Gastroesophageal sphincter (tissue), 4 donors: ENCODE measurements at places on chromosomes 6 and 20. TPM values are rescaled to one million over a fixed set of nuclear protein-coding genes. Genes with fewer than 3 reads are reported as not detected.

- no peak for ATAC-seq
Measured at GRCh38 chr6:42530751-42531150, 33.1 kb upstream of the UBR2 start.

The WFDC12 gene
- not detected for total RNA-seq

- ATAC-seq: no peak
Measured at GRCh38 chr6:26514984-26515383, 14.9 kb downstream of the BTN1A1 start.

- ATAC-seq: no peak
Measured at GRCh38 chr20:47097691-47098622, 203.3 kb downstream of the EYA2 start.

The SNAI1 gene
- total RNA-seq: 0.79 TPM

DNA sequence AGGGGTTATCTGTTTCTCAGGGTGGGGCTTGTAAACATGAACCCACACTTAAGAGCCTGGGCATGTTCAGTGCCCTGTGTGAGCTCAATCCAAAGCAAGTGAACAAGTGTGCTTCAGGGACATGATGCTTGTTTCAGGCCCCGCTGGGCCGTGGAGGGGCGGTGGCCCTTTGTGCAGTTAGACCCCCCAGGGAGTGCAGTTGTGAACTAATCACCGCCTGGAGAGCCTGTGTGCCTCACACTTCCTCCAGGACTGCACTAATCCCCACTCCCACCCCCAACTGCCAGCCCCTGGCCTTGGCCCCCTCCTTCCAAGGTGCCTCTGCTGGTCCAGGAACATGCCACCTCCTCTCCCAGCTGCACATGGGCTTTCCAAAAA is 58.1 kb downstream of the RREB1 start:
- no peak for ATAC-seq

DNA sequence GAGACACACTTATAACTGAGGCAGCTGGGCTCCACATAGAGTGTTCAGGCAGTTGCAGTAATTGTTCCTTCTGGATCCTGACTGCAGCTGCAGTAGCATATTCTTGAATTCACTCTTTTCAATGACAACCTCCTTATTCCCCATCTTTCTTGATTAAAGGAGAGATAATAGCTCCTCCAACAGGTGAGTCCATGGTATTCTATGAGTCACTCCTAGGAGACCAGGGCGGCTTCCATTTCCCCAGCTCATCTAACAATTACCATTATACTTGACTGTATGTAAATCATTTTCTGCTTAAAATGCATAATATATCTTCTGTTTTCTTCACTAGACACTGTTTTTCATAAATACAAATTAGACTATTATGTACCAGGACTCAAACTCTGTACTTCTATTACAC is 62.4 kb downstream of the TENT5A start:
- ATAC-seq: no peak

- no peak for ATAC-seq
Measured at GRCh38 chr6:42199106-42199981, 4.6 kb upstream of the GUCA1B start.

The ZSCAN23 gene
- 2.7 TPM for total RNA-seq

GRCh38 chr6:37306624-37307222 is 47.1 kb upstream of the RNF8 start:
- ATAC-seq: no peak

GRCh38 chr6:56775498-56776166 is 132.9 kb upstream of the DST start:
- no peak for ATAC-seq

GRCh38 chr20:57658447-57658832 is 38.2 kb upstream of the ZBP1 start:
- ATAC-seq: no peak

The KCNK16 gene
- total RNA-seq: not detected

DNA sequence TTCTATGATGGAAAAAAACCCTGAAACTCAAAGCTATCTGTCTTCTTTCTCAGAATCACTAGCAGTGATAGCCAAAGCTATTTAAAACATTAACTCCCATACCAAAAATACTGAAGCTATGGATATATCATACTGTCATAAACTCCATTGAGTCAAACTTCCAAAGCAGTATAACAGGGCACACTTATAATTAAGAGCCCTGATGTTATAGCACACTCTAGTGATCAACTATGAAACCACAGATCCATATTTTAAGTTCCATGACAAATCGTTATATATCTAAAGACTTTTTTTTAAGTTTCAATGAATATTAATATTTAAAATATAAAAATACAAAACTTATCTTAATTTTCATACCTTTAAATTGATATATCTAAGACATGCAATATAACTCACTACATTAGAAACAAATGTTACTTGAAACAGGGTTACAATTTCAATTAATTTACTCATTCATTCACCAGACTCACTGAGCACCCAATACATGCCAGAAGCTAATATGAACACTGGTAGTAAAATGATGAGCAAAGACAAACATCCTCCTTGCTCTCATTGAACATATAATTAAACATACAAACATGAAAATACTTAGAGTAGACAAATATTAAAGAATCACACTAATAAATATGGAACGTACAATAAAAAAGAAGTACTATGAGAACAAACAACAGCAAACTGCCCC is 69.3 kb downstream of the IBTK start:
- ATAC-seq: no peak

DNA sequence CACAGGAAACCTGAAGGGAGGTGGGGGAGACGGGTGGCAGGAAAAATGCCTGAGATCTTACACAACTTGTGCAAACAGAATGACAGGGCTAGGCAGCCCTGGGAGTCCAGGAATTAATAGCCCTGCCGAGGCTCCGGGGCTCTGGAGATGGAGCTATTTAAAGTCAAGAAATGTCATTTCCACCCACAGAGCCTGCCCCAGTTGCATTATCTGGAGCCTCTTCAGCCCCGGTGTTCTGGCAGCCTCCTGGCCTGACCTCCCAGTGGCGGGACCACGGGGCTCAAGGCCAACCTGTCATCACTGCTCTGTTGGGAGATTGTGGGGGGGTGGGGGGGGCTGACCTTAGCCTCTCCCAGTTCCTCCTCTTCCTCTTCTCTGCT is 28.5 kb upstream of the SCUBE3 start:
- ATAC-seq: no peak

DNA sequence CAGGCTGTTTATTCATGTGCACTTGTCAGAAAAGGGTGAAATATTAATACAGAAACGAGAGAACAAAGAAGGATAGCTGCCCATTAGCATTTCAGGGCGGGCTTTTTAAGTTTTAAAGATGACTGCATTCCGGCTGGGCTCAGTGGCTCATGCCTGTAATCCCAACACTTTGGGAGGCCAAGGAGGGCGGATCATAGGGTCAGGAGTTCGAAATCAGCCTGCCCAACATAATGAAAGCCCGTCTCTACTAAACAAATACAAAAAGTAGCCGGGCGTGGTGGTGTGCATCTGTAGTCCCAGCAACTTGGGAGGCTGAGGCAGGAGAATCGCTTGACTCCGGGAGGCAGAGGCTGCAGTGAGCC is 130.5 kb downstream of the HFE start:
- ATAC-seq: no peak

DNA sequence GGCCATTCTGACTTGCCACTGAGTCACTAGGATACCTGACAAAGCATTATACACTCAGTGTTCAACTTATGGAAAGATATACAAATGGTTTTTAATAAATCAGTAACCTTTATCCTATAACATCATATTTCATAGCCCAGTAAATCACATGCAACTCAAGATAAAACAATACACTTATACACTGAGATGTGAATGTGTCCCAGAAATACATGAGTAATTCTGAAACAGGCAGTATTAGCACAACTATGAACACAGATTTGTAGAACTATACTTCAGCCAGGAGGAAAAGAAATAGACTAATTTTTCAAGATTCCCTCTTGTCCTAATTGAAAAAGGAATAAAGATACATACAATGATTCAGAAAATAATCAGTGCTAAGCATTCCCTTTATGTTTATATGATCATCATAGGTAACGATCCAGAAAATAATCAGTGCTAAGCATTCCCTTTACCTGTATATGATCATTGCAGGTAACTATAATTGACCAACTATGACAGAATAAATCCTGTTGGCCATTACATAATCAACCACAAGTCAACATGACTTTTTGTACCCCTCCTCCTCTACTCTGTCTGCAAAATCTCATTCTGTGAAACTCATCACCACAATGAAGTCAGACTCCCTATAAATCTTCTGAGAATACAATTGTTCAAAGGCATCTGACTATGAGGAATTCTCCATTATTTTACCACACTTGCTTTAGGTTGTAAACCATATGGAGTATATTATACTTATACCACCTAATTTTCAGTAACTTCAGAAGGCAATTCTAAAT is 30.3 kb downstream of the HACE1 start:
- ATAC-seq: no peak

The LRP11 gene
- 28.6 TPM for total RNA-seq

GRCh38 chr6:161233986-161234661 is 39.7 kb downstream of the AGPAT4 start:
- peak; percentile 83 for ATAC-seq

DNA sequence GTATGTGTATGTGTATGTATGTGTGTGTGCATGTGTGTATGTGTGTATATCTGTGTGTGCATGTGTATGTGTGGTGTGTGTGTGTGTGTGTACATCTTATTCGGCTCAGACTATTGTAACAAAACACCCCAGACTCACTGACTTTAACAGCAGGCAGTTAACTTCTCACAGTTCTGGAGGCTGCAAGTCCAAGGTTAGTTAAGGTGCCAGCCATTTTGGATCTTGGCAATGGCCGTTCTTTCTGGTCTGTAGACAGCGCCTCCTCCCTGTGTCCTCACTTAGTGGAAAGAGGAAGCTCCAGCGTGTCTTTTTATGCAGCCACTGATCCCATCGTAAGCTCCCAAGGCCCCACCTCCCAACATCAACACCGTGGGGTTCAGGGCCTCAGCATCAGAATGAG is 128.3 kb upstream of the THBS2 start:
- ATAC-seq: no peak

DNA sequence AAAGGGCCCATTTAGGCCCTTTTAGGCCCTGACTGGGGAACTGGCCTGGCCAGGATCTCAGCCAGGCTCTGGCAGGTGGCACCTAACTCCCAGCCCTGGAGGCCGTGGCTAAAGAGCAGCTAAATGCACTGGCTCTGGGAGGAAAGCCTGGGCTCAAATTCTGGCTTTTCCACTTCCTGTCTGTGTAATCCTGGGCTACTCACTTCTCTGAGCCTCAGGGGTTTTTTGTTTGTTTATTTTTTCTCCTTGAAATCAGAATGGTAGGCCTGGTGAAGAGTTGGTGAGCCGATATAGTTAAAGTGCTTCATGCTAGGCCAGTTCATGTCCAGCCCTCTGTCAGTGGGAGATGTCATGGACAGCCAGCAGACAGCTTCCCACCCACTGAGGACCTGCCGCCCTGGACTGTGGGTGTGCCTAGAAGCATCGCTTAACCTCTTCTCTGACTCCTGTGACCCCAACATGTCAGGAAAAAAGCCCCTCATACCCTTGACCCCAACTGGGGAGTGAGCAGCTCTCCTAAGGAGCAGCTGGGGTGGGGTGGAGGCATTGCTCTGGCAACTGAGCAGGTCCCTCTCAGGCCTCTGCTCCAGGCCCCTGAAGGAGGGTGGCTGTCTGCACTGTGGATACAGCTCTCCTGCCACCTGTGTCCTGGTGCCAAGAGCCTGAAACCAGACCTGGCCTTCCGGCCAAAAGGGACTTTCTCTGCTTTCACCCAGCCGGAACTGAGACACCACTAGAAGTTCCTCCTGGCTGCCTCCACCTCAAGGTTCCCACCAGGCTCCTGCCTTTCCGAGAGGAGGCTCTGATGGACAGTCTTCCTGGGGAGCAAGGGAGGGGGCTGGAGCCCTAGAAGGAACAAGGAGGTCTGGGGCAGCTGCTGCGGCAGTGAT is 57.2 kb upstream of the MYL9 start:
- ATAC-seq: no peak

DNA sequence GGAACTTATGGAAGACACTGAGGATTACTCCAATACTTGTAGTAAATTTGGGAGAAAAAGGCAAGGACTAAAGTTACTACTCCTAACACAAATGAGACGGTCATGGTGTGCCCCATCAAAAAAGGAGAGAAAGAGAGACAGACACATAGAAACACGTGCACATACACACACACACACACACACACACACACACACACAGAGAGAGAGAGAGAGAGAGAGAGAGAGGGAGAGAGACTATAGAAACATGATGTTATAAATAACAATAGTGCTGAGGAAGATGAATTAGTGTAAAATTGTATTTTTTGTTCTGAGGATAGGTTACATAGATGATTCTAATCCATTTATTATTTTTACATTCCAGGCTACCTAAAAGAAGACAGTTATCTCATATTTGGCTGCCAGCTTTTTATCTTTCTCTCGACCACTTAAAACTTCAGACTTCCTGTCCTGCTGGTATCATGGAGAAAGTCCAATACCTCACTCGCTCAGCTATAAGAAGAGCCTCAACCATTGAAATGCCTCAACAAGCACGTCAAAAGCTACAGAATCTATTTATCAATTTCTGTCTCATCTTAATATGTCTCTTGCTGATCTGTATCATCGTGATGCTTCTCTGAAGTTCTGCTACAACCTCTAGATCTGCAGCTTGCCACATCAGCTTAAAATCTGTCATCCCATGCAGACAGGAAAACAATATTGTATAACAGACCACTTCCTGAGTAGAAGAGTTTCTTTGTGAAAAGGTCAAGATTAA is 10.5 kb downstream of the PLN start:
- no peak for ATAC-seq

GRCh38 chr6:112183271-112183671 is 71.1 kb downstream of the LAMA4 start:
- ATAC-seq: no peak

- no peak for ATAC-seq
Measured at GRCh38 chr20:22159276-22159675, 425.1 kb downstream of the FOXA2 start.

- ATAC-seq: no peak
Measured at GRCh38 chr6:80316686-80317231, 210.3 kb downstream of the BCKDHB start.

DNA sequence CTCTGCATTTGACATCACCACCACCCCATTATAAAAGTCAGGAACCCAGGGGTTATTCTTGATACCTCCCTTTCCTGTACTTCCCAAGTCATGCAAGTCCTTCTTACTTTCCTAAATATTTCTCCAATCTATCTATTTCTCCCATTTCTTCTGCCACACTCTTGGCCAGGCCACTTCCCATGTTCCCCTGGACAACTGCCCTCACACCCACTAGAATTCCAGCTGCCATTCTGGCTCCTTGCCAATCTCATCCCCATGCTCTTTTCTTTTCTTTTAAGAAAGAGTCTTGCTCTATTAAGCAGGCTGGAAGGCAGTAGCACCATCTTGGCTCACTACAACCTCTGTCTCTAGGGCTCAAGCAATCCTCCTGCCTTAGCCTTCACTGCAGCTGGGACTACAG is 15.2 kb downstream of the DEFB132 start:
- no peak for ATAC-seq

GRCh38 chr20:36481380-36482043 is 59.8 kb upstream of the MYL9 start:
- no peak for ATAC-seq

- ATAC-seq: no peak
Measured at GRCh38 chr6:96809119-96809518, 28.2 kb downstream of the GPR63 start.

The RIPPLY2 gene
- not detected for total RNA-seq

DNA sequence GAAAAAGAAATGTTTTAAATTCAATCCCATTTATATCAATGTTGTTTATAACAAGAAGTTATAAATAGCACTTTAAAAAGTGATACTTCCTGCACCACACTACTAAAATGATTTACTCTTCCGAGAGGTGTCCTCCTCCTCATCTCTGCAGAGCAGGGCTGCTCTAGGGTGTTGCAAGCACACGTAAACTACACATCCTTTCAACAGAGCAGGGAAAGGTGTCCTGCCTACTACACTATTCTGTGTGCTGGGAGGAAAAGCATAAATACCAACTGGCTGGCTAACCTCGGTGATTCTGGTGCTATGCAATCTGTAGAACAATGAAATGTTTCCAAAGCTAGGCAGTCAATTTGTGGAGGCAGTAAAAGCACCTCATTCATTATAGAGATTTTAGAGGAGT is 89.5 kb upstream of the MAP7 start:
- ATAC-seq: no peak
